Stimulated activated CD8-positive, alpha-beta memory T cell treated with anti-CD3 and anti-CD28 coated beads, Interleukin-4, amount 100 ng/mL, for 1 hour (primary cell): ENCODE measurements at places on chromosomes 11 and 22.

DNA sequence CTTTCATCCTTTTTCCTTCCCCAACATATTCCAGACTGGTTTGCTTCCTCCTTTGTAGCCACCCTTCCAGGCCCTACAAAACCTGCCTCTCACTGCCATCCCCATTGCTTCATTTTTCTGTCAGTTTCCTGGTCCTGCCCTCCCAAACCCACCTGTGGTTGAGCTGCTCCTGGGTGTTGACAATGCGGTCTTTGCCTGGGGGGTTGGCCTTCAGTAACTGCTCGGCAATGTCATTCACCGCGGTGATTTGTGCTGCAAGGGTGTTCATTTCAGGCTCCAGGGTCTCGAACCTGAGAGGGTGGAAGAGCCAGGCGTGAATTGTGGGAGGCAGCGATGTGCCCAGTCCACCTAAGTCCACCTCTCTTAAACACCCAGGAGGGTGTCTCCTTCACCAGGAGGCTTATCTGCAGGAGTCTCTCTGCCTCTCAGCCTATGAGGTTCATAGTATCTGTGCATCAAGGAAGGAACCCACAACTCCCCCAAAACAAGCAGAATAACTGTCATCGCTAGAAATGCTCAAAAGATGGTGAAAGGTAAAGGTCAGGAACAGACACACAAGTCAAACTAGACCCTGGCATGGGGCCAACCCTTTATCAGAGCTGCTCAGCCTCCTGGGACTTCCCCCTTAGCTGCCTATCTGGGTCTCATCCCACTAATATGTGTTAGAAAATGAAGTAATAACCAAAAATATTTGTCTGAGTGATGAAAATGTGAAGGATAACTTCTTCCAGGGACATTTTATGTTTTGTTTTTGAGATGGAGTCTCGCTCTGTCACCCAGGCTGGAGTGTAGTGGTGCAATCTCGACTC, 23.9 kb upstream of the RBM4B start:
- no peak for DNase-seq

- no peak for DNase-seq
Observed at GRCh38 chr22:24583221-24584165, 9.4 kb downstream of the LRRC75B start.

DNA sequence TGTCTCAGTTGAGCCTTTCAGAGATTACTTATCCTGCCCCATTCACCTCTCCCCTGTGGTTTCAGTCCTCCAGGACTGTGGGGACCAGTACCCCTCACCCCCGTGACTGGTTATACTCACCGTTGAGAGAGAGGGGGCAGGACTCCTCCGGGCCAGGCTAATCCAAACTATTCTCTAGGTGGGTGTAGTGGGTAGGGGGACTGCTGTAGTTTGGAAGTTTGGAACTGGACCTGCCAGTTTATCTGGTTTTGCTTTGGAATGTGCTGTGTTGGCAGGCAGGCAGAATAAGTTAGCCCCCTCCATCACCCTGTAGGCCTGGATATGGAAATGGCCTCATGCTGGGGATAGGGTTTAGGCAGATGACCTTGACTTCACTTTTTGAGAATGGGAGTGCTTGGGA, 13.5 kb downstream of the TEAD1 start:
- no peak for DNase-seq

- no peak for DNase-seq
Observed at GRCh38 chr11:73252577-73253191, 19.5 kb upstream of the P2RY6 start.

DNA sequence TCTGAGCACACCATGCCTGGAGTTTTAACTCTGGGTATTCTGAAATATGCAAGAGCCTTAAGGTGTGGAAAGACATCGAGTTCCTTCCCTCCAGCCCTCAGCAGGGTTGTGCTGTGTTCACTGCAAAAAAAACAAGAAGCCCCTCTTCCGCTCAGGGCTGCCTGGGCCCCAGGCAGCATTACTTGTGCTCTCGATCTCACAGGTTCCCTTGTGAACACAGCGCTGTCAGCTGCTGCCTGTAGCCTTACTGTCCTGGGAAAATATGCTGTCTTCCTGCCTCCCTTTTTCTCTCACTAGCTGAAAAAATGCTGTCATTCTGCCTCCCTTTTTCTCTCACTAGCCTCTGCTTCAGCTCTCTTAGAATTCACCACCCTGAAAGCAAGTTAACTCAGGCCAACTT, 15.7 kb upstream of the TENM4 start:
- no peak for DNase-seq

- DNase-seq, result no peak
Observed at GRCh38 chr22:45207533-45207932, 33.2 kb downstream of the KIAA0930 start.

DNA sequence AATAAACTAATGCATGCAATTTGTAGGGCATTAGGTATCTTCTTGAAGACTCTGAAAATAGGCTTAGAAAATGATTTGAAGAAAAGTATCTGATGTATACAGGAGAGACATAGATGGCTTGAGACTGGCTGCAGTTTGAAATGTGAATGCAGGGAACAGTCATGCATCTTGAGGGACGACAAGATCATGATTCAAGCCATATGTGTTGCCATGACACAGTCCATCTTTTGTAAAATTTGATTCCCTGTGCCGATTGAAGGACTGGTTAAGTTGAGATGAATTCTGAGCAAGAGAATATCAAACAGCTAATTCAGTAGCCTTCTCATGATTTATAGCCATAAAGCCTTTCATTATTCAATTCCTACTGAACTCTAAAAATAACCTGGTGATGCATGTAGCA, 231.6 kb downstream of the CASP12 start:
- no peak for DNase-seq

DNA sequence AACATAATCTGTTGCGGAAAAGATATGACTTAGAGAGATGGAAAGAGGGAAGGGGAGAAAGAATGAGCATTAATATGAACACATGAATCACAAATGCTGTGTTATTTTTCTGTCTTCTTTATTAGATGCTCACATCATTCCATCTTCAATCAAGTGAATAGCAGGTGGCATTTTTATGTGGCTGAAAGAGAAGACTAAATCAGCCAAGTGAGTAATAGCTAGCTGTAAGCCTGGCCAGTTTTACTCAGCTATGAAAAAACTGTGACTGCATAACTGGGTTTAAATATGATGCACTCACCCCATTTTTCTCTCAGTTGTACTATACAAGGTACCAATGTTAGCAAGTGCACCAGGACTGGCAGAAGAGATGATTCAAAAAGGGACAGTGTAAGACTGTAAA, 571.1 kb downstream of the JRKL start:
- DNase-seq, result no peak

DNA sequence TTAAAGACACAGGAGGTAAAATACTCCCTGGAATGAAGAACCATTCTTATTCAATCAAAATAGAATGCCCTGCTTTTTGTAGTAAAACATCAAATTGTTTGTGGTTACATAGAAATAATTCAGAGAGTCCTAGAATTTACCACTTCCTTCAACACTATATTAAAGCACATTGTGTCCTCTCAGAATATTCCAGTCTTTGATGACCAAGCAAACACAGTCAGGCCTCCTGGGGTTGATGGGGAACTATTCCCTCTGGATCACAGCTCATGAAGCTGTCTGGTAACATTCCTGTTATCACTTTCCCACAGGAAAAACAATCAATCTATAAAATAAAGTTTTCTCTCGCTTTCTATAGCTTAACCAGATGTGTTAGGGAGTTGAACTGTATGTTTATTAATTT, 389.3 kb downstream of the KCNA4 start:
- DNase-seq, result no peak

GRCh38 chr11:27184458-27185312, 144.1 kb downstream of the BBOX1 start:
- DNase-seq, result no peak

DNA sequence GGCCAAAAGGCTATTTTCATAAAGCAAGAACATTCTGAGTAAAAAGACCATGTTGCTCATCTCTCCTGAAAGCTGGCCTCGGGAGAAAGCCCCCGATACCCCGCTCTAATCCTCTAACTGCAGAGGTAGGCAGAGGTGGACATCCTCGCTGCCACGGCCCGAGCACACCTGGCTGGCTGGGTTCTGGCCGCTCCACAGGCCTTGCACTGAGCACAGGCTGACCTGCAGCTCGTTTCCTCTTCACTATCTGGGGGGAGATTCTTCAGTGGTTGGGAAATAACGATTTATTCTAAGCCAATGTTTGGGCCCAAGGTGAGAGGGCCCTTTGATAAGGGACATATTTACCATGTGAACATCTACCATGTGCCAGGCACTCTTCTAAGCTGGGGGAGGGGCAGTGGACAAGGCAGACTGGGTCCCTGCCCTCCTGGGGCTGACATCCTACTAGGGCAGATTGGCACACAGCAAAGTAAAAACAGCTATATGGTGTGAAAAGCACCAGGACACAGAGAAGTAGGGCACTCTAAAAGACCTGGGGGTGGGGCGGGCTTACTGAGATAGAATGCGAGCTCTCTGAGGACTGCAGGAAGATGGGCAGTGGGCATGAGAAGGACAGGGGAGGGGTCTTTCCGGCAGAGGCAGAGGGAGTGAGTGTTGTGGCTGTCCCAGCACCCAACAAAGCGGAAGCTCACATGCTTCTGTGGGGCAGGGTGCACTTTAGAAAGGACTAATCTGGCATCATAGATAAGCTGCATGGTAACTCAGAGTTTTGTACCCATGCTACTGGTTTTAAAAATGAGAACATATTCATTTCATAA, 65.5 kb upstream of the ARFGAP3 start:
- DNase-seq, result no peak

GRCh38 chr11:7019500-7020182, 505 bp downstream of the ZNF214 start:
- DNase-seq, result no peak

GRCh38 chr11:134762248-134763029, 350.4 kb upstream of the B3GAT1 start:
- DNase-seq, result no peak

DNA sequence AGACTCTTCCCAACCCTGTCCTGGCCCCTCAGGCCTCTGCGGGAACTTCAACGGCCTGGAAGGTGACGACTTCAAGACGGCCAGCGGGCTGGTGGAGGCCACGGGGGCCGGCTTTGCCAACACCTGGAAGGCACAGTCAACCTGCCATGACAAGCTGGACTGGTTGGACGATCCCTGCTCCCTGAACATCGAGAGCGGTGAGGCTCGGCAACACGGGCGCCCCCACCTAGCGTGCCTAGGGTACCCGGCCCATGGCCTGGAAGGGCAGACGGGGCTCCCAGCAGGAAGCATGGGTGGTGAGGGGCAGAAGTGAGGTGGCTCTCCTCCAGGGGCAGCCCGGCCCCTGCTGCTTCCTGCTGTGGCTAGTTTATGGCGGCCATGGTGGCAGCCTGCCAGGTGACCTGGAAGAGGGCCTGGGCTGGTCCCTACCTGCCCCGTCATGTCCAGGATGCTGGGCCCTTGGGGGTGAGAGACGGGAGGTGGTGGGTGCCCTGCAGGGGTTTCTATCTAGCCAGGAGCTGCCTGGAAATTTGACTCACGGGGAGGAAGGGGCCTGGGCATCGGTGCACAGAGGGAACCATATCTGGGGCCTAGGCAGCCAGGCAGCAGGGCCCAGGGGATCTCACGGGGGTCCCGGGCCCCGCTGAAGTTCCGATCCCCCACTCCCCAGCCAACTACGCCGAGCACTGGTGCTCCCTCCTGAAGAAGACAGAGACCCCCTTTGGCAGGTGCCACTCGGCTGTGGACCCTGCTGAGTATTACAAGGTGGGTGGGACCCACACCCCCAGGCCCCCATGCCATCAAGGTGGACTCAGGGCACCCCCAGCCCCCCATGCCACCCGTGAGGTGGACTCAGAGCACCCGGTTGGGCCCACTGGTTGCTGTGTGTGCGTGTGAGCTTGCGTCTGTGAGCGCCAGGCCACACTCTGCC, 9.2 kb downstream of the MUC2 start:
- DNase-seq, result no peak

- DNase-seq, result no peak
Observed at GRCh38 chr11:74730571-74731260, 510 bp downstream of the CHRDL2 start.
